Endodermal cell (in vitro differentiated cells): ENCODE measurements at places on chromosomes 5 and 9. TPM values are rescaled to one million over a fixed set of nuclear protein-coding genes. Genes with fewer than 3 reads are reported as not detected.

GRCh38 chr5:79237740-79238560 is 2.0 kb downstream of the JMY start:
- H3K27me3 ChIP-seq, result no peaks in the 10 kb centered on the region
- no peaks in the 10 kb centered on the region for H3K4me1 ChIP-seq
- no peak overlapping the region for H3K27ac ChIP-seq
- no peak for DNase-seq

DNA sequence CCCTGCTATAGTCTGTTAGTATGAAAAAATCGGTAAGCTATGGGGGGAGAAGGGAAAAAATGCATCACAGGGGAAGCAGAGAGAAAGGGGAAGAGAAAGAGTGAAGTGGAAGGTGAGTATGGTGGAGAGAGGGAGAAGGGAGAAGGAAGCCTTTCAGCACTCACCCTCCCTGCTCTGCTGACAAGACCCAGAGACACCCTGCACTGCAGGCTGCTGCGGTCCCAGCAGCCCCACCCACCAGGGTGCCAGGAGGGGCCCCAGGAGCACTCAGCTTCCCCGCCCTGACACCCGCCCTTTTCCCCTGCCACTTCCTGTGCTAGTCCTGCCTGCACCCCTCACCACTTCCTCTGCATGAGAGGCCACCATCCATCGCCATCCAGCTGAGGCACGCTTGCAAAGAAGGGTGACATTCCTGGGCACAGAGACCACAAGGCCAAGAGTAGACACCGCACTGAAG is 12.7 kb downstream of the STK10 start:
- H3K4me1 ChIP-seq, result no peaks in the 10 kb centered on the region
- H3K4me3 ChIP-seq, result no peak overlapping the region
- H3K27me3 ChIP-seq, result no peaks in the 10 kb centered on the region
- H3K36me3 ChIP-seq, result no peaks in the 10 kb centered on the region
- DNase-seq, result no peak
- no peak overlapping the region for H3K27ac ChIP-seq

CAVIN4 gene
- total RNA-seq, result 8.8 and 10.1 TPM in 2 replicates

OLFM1 gene
- total RNA-seq, result 7.6 to 11.7 TPM (median 11.0 TPM) in 3 replicates

DNA sequence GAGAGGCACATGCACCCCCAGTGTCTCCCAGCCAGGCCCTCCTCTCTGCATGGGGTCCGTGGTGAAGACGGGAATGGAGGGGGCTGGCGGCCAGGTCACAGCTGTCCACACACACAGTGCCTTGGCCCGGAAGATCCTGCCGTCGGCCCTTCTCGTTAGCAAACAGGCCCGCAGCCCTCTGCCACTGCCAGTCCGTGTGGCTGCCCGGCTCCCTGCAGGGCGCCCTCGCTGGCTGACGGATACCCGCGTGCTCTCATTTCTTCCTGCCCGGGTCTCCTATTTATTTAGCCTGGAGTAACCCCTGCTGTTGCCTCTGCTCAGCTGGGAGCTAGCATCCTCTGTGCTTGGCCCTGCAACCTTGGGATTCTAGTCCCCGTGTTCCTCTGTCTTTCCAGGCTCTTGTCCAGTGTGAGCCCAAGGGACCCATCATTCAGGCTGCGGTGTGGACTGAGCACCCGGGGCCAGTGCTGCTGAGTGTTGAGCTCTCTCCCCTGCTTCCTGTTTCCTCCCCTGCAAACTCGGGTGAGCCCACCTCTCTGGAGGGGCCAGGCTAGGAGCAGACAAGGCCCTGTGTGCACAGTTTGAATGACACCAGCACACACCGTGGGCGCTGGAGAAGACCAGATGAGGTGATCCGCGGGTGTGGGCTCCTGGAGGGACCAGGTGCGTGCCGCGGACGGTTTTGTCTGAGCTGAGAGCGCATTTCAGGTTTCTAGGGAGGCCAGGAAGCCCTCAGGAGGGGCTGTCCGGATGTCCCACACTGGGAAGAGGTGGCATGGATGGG is 14.6 kb upstream of the RNU6ATAC start:
- H3K27ac ChIP-seq, result no peak overlapping the region
- H3K4me1 ChIP-seq, result no peaks in the 10 kb centered on the region
- no peak overlapping the region for H3K4me3 ChIP-seq

- H3K4me1 ChIP-seq, result no peaks in the 10 kb centered on the region
- H3K27me3 ChIP-seq, result no peaks in the 10 kb centered on the region
- no peak overlapping the region for H3K4me3 ChIP-seq
- no peak overlapping the region for H3K27ac ChIP-seq
Measured at GRCh38 chr9:18923671-18924430, 109.2 kb downstream of the SAXO1 start.

DNA sequence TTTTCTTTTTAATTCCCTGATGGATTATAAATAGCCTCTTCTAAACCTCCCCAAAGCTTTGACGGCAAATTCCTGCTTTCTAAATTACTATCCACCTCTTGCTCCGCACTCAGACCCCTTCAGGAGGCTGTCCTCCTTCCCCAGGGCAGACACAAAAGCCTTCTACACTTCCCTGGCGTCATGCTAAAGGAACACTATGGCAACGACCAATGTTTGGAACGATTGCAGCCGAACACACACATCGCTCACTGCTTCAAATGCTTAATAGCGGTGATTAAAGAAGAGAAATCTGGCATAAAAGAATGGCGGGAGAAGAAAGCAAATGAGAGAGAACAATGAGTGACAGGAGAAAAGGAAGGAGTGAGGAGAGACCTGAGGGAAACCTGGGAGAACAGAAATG is 297.3 kb downstream of the MLLT3 start:
- H3K36me3 ChIP-seq, result no peaks in the 10 kb centered on the region
- DNase-seq, result no peak
- H3K27me3 ChIP-seq, result no peaks in the 10 kb centered on the region
- H3K4me1 ChIP-seq, result no peaks in the 10 kb centered on the region

FKTN gene
- 14.2 to 20.8 TPM (median 19.3 TPM) in 3 replicates for total RNA-seq

DNA sequence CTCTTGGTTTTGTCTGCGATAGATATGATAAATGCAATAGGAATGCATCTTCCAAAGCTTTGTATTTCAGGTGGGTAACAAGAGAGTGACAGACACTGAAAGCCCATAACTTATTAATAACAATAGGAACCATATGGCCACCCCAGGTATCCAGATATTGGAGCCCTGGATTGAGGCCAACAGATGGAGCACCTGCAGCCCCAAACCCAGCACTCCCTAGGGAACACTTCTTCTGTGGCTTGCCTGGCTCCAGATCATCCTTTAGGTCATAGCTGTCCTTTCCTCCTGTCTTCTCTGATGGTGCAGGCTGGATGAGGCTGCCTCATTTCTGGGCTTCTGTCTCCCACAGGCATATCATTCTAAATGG is 5.0 kb upstream of the IL3 start:
- no peaks in the 10 kb centered on the region for H3K4me1 ChIP-seq
- no peaks in the 10 kb centered on the region for H3K27me3 ChIP-seq
- no peak for DNase-seq
- no peak overlapping the region for H3K27ac ChIP-seq

DNA sequence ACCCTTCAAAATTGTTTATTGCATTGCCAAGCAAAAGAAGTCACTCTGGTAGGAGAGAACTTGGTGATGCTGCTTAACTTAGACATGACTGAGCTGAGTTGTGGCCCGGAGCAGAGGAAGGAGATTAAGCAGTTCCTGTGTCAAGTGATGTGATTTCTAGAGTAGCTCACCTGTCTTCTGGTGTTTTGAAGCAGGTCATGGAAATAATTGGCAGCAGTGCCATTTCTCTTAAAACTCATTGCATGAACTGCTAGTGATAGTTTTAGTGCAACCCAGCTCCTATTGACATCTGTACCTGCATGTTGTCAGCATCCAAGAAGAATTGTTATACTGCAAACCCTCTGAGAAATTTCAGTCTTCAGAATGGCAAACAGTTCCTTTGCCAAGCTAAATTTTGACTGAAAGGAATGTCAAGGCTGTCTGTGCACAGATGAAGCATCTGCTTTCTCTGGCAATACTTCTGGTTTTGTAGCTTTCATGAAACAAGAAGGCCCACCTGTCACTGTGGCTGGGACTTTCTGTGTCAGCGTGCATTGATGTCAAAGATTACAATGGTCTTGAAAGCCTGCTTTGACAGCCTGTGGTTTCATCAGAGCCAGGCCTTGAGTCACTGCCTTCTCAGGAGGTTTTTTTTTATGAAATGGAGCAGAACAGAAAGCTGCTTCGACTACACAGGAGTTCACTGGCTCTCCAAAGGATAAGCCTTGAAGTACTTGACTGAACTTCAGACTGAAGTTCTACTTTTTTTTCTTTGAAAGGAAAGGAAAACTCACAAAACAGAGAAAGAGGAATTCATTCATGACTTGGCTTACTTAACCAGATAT is 90.6 kb downstream of the RALGPS1 start:
- no peaks in the 10 kb centered on the region for H3K27me3 ChIP-seq
- no peak for DNase-seq
- no peaks in the 10 kb centered on the region for H3K36me3 ChIP-seq
- H3K4me1 ChIP-seq, result peaks cover 8% of the 10 kb centered on the region

DNA sequence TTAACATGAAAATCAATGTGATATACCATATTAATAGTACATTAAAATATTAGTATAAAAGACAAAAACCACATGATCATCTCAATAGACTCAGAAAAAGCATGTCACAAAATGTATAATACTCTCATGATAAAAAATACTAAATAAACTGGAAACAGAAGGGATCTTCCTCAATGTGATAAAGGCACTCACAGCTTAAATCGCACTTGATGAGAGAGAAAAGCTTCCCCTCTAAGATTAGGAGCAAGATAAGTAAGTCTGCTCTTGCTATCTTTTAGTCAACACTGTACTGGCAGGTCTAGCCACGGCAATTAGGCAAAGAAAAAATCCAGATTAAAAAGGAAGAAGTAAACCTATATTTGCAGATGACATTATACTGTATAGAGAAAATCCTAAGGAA is 21.8 kb upstream of the MSH3 start:
- H3K4me3 ChIP-seq, result no peak overlapping the region
- no peak for DNase-seq
- H3K36me3 ChIP-seq, result peaks cover 47% of the 10 kb centered on the region
- no peaks in the 10 kb centered on the region for H3K4me1 ChIP-seq
- no peaks in the 10 kb centered on the region for H3K27me3 ChIP-seq

- H3K27ac ChIP-seq, result no peak overlapping the region
- no peaks in the 10 kb centered on the region for H3K4me1 ChIP-seq
- H3K36me3 ChIP-seq, result no peaks in the 10 kb centered on the region
- DNase-seq, result no peak
- no peaks in the 10 kb centered on the region for H3K27me3 ChIP-seq
- no peak overlapping the region for H3K4me3 ChIP-seq
Measured at GRCh38 chr5:102223542-102224477, 72.3 kb downstream of the SLCO4C1 start.

PCDHGB5 gene
- total RNA-seq, result 1.0 to 1.3 TPM (median 1.1 TPM) in 3 replicates

DNA sequence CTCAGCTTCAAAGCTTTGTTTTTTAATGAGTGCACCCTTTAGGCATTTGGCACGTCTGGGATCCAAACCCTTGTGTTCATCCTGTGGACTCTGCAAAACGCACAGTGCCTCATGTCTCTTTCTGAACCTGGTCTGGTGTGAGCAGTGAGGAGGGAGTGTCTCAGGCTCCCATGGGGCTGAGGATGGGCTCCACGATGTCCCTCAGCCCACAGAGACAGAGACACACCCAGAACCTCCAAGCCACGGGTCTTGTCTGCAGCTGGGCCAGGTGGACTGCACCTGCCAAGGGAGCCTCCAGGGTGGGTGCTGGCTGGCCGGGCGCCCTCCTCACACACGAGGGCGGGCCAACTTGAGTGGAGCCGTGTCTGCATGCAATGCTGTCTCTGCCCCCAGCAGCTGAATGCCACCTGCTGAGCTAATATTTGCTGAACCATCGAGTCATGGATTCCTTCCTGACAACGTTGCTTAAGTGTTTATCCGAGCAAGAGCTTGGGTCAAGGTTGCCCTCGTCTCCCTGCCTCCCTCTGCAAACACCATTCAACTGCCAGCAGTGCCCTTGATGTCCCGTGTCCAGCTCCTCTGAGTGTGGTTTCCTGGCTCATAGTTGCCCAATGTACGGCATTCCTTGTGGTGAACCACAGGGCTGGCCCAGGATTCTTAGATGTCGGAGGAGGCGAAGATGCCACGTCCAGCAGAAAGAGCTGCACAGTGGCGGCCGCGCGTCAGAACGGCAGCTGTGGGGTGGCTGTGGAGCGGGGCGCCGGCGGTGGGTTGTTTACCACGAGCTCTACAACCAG is 31.4 kb upstream of the LPCAT1 start:
- H3K27ac ChIP-seq, result no peak overlapping the region
- H3K4me1 ChIP-seq, result no peaks in the 10 kb centered on the region

DNA sequence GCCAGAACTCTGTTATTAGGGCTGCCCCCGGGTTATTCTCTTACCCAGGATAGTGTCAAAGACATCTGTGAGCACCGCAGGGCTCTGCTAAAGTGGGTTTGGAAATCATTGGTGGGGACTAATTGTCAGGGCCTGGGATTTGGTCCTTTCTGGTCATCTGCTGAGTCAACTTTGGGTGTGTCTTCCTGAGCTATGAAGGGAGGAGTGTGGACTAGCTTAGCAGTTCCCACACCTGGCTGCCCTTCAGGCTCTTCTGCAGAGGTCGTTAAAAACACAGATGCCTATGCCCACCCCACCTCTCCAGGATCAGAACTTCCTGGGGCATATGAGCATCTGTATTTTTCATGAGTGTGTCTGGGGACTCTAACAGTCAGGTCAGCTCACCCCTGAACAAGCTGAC is 352.2 kb downstream of the SLIT3 start:
- no peak for DNase-seq
- H3K4me3 ChIP-seq, result no peak overlapping the region
- no peak overlapping the region for H3K27ac ChIP-seq

DNA sequence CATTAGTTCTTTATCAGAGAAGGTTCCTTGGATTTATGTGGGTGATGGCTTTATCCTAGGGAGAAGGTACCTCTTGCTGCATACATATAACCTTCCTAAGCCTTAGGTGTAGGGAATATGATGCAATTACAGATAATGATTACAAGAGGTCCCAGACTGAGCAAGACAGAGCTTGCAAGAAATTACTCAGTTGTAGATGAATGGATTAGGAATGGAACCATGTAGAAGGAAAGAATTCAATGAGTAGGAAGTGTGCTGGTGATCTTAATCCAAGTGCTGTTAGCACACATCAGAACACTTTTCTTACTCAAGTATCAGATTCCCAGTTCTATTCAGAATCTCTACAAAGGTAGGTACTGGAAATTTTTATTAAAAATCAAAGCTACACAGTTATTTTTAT is 2.5 kb downstream of the OR13F1 start:
- no peaks in the 10 kb centered on the region for H3K4me1 ChIP-seq
- no peaks in the 10 kb centered on the region for H3K36me3 ChIP-seq
- no peak overlapping the region for H3K27ac ChIP-seq
- no peak for DNase-seq
- no peak overlapping the region for H3K4me3 ChIP-seq

DNA sequence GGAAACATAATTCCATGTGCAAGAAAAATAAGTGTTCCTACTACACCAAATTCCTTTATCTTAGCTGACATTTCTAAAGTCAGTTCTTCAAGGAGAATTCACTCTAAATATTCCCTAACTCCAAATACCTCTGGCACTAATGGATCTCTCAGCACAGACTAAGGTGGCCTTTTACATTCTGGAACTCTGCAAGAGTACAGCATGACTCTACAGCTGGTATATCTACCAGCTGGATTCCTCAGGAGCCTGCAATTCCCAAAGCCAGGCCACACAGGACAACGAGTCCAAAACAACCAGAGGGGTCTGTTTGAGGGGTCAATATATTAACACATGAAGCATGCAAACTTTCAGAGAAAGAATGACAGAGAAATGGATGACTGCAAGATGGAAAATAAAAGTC is 27.2 kb downstream of the TMEM245 start:
- H3K27me3 ChIP-seq, result no peaks in the 10 kb centered on the region
- no peak overlapping the region for H3K27ac ChIP-seq
- H3K36me3 ChIP-seq, result peaks cover 64% of the 10 kb centered on the region
